ENCODE measurements at places on chromosomes 4 and X.

GRCh38 chr4:113328514-113328913, 279.1 kb downstream of the ANK2 start:
- no peak for DNase-seq

DNA sequence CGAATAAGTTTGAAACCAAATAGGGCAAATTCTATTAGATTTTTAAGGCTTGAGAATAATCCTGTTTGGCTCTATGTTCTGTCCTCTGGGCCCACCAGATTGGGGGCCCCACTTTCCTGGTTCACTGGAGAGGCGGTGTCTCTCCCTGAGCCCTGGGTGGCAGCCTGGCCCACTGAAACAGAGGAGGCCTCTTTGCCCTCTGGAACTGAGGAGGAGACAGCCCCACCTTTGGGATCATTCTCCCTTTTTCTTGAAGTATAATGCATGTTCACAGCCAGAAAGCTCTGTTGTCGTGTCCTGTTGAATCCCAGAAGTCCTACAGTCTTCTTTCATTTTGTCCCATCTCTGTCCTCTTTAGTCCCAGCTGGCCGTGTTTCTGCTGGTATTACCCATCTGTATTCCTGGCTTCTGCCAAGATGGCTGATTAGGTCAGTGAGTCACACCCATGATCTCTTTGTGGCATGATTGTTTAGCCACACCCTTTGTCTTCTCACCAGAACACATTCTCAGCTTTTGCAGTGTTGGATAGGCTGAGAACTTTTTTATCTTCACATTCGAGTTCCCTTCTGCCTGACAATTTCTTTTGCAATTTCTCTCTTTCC, 8.1 kb upstream of the TBC1D25 start:
- no peak for DNase-seq

GRCh38 chr4:5370286-5370685, 319.0 kb downstream of the STK32B start:
- DNase-seq, result no peak

GRCh38 chr4:183333202-183333601, 11.0 kb upstream of the CLDN24 start:
- no peak for DNase-seq

DNA sequence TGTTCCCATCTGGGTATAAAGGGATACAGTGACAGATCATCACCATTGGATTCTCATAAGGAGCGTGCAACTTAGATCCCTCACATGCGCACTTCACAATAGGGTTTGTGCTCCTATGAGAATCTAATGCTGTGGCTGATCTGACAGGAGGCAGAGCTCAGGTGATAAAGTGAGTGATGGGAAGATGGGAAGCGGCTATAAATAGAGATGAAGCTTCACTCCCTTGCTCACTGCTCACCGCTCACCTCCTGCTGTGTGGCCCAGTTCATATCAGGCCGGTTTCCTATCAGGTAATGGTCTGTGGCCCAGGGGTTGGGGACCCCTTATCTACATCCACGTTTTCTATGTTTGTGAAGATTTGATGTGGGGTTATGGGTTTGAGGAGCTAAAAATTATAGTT, 43.7 kb downstream of the FAT4 start:
- no peak for DNase-seq

- no peak for DNase-seq
Observed at GRCh38 chr4:52714597-52715254, 36.5 kb downstream of the ERVMER34-1 start.
